Endothelial cell (in vitro differentiated cells): ENCODE measurements at places on chromosomes 16 and 17.

- H3K4me3 ChIP-seq = no peak overlapping the region
- peaks cover 1% of the 10 kb centered on the region for H3K27me3 ChIP-seq
- no peaks in the 10 kb centered on the region for H3K4me1 ChIP-seq
- H3K36me3 ChIP-seq = no peaks in the 10 kb centered on the region
These were observed 137.4 kb upstream of the COX10 start for GRCh38 chr17:13931800-13932460.

GRCh38 chr17:59300941-59301340, 30.5 kb upstream of the YPEL2 start:
- no peaks in the 10 kb centered on the region for H3K4me1 ChIP-seq
- H3K27ac ChIP-seq = no peak overlapping the region
- no peaks in the 10 kb centered on the region for H3K27me3 ChIP-seq
- no peaks in the 10 kb centered on the region for H3K36me3 ChIP-seq

GRCh38 chr17:82241183-82241925, 12.5 kb downstream of the SLC16A3 start:
- no peak overlapping the region for H3K4me3 ChIP-seq
- no peak overlapping the region for H3K27ac ChIP-seq
- H3K27me3 ChIP-seq = peaks cover 21% of the 10 kb centered on the region
- DNase-seq = no peak
- H3K36me3 ChIP-seq = peaks cover 31% of the 10 kb centered on the region

DNA sequence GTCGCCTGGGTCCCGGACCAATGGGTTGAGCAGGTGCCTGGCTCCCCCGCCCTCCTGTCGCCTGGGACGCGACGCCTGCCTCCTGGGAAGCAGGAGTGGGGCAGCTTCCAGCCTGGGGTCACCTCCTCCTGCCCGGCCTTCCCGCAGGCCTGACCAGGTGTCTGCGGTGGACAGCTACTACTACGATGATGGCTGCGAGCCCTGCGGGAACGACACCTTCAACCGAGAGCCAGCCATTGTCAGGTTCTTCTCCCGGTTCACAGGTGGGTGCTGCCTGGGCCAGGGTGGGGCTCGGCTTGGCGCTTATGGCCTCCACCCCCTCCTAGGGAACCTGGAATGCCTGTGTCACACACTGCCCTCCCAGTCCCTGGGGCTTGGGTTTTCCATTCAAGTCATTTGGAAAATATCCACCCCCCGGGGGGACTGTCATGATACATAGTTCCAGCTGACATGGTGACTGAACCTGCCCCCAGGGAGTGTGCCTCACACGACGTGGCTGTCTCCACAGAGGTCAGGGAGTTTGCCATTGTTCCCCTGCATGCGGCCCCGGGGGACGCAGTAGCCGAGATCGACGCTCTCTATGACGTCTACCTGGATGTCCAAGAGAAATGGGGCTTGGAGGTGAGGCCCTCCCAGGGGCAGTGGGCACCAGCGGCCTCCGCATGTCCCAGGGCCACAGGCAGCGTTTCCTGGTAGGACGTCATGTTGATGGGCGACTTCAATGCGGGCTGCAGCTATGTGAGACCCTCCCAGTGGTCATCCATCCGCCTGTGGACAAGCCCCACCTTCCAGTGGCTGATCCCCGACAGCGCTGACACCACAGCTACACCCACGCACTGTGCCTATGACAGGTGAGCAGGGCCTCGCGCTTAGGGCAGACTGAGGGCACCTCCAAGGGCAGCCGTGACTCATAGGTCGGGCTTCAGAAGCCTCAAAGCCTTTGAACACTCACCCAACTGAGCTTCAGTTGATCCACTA, 2.3 kb downstream of the DNASE1 start:
- no peak overlapping the region for H3K27ac ChIP-seq
- no peaks in the 10 kb centered on the region for H3K4me1 ChIP-seq
- H3K4me3 ChIP-seq = no peak overlapping the region
- peaks cover 37% of the 10 kb centered on the region for H3K36me3 ChIP-seq

GRCh38 chr16:81734632-81735434, 44.3 kb upstream of the PLCG2 start:
- peak overlapping the region; percentile 22 for H3K27ac ChIP-seq
- H3K4me1 ChIP-seq = peaks cover 16% of the 10 kb centered on the region
- no peaks in the 10 kb centered on the region for H3K36me3 ChIP-seq
- no peak overlapping the region for H3K4me3 ChIP-seq
- no peak for DNase-seq

DNA sequence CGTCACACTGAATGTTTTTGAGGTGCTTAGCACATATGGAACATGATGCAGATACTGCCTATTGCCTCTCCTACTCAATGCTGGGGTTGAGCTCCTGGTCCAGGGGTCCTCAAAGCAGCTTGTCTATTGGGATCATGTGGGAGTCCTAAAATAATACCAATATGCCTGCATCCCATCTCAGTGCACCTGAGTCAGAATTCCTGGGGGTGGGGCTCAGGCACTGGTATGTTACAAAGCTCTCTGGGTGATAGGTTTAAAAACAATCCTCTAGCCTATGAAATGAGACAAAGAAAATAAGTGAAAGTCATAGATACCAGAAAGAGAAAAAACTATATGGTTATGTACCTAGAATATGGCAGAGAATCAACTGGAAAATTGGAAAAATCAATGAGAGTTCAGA, 156.6 kb upstream of the NLRP1 start:
- no peaks in the 10 kb centered on the region for H3K4me1 ChIP-seq
- H3K36me3 ChIP-seq = no peaks in the 10 kb centered on the region
- no peaks in the 10 kb centered on the region for H3K27me3 ChIP-seq
- no peak for DNase-seq
- no peak overlapping the region for H3K4me3 ChIP-seq

DNA sequence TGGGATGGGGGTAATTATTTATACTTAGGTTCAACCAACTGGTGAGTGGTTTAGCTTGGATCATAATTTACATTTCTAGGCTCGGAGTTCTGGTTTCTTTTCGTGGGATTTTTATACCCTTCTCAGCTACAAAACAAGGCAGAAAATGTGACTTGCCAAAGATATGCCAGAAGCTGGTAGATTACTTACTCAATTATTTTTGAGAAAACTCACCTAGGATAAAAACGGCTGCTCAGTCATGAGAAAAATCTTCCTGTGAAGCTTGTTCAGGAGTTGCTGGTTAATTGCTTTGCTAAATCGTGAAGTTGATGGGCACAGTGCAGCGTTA, 1.1 kb downstream of the NDEL1 start:
- H3K4me3 ChIP-seq = peak overlapping the region; percentile 97
- peaks cover 14% of the 10 kb centered on the region for H3K36me3 ChIP-seq
- H3K27ac ChIP-seq = peak overlapping the region; percentile 94
- no peak for DNase-seq

- peak overlapping the region; percentile 86 for H3K4me3 ChIP-seq
- H3K36me3 ChIP-seq = peaks cover 4% of the 10 kb centered on the region
- peaks cover 2% of the 10 kb centered on the region for H3K27me3 ChIP-seq
- no peak overlapping the region for H3K27ac ChIP-seq
These were observed 1.8 kb downstream of the KIAA0513 start for GRCh38 chr16:85029408-85029784.

DNA sequence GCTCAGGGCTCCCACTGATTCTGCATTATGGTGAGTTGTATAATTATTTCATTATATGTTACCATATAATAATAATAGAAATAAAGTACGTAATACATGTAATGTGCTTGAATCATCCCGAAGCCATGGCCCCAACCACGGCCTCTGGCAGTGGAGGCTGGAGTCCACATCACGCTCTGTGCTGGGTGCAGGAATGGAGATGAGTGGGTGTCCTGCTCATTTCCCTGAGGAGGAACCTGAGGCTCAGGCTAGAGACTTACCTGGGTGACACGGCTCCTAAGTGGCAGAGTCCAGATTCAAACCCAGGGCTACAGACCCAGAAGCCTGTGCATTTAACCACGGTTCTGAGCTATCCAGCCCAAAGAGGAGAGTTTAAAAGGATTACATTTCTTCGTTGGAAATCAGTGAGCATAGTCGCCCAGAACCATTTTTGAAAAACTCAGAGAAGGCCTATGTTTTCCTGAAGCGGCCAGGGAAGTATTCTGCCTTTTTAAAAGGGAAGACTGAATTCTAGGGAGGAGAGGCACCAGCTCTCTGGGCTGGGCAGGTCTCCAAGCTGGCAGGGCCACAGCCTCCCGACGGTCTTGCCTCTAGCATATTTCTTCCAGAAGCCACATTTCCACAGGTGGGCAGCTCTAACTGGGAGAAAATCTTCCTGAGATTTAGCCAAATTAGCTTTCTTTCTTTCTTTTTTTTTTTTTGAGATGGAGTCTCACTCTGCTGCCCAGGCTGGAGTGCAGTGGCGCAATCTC, 6.7 kb downstream of the IL4R start:
- H3K27ac ChIP-seq = no peak overlapping the region
- no peak for DNase-seq
- H3K4me3 ChIP-seq = no peak overlapping the region
- H3K27me3 ChIP-seq = peaks cover 1% of the 10 kb centered on the region

DNA sequence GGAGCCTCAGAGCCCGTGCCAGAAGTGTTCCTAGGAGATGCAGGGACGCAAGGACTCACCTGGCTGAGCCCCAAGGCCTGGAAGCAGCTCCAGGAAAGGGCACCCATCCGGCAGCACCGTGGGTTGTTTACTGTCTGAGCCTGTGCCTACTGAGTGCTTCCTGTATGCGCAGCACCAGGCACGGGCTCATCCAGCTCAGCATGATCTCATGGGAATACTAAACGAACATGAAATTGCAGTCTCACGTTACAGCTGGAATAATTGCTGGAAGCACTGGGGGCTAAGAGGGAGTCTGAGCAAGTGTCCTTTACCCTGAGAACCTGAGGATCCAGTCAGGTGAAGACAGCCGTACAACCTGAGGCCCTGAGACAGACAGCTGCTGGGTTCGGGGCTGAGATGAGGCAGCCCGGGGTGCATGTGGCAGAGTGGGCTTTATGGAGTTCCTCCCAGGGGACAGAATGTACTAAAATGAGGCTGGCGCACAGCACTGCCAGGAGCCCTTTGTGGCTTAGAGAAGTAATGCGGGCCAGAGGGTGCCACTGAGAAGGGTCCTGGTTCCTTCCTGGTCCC, 5.4 kb downstream of the CTRL start:
- H3K27me3 ChIP-seq = peaks cover 6% of the 10 kb centered on the region
- no peaks in the 10 kb centered on the region for H3K36me3 ChIP-seq
- peaks cover 16% of the 10 kb centered on the region for H3K4me1 ChIP-seq
- no peak for DNase-seq
- peak overlapping the region; percentile 25 for H3K4me3 ChIP-seq
- peak overlapping the region; percentile 42 for H3K27ac ChIP-seq

GRCh38 chr17:68036304-68037147, 991 bp downstream of the KPNA2 start:
- DNase-seq = no peak
- H3K4me1 ChIP-seq = peaks cover 9% of the 10 kb centered on the region
- peaks cover 3% of the 10 kb centered on the region for H3K27me3 ChIP-seq
- H3K36me3 ChIP-seq = peaks cover 9% of the 10 kb centered on the region

DNA sequence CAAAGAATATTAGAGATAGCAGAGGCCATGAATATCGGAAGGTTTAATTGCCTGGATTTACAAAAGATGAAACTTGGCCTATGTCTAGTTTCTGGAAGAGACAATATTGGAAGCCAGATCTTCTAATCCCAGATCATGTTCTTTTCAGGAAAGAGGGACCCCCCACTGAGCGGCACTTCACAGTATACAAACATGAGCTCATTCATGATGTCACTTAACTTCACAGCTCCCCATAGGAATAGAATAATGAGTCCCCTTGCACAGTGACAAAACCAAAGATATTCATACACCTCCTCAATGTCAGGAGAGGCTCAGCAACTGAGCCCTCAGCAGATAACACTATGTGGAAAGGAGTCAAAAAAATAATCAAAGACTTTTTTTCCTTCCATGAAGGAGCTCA, 147.5 kb downstream of the CDH11 start:
- no peak overlapping the region for H3K27ac ChIP-seq
- peaks cover 2% of the 10 kb centered on the region for H3K27me3 ChIP-seq
- peaks cover 7% of the 10 kb centered on the region for H3K36me3 ChIP-seq
- no peak for DNase-seq

DNA sequence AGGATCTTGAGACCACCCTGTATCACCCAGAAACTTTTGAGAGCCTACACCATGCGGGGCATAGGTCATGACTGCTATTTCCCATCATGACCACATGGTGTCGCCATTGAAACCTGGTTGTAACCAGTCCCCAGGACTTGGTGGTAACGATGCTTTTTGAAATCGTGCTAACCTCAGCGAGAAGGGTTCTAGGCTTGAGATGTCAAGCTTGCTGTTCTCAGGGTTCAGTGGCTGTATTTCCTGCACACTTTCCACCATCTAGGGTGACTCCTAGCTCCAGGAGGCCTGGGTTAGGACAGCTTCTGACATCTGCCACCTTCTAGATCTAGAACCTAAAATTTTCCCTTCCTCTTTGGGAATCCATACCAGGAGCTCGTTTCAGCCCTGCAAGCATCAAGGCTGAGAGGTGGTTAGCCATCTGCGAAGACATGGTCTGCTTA, 13.0 kb upstream of the SPNS3 start:
- H3K27me3 ChIP-seq = no peaks in the 10 kb centered on the region
- H3K4me3 ChIP-seq = no peak overlapping the region
- no peak overlapping the region for H3K27ac ChIP-seq
- DNase-seq = peak; percentile 51

- H3K36me3 ChIP-seq = no peaks in the 10 kb centered on the region
- peaks cover 6% of the 10 kb centered on the region for H3K4me1 ChIP-seq
- no peak overlapping the region for H3K27ac ChIP-seq
- DNase-seq = no peak
- no peak overlapping the region for H3K4me3 ChIP-seq
These were observed 11.8 kb upstream of the CIBAR2 start for GRCh38 chr16:85123891-85124635.

GRCh38 chr17:55336426-55336825, 71.7 kb downstream of the HLF start:
- H3K27ac ChIP-seq = no peak overlapping the region
- DNase-seq = no peak
- H3K4me3 ChIP-seq = no peak overlapping the region

- H3K4me3 ChIP-seq = no peak overlapping the region
- H3K27ac ChIP-seq = no peak overlapping the region
- no peaks in the 10 kb centered on the region for H3K27me3 ChIP-seq
- no peaks in the 10 kb centered on the region for H3K36me3 ChIP-seq
These were observed 18.6 kb downstream of the DYNLRB2 start for GRCh38 chr16:80559369-80559768.

DNA sequence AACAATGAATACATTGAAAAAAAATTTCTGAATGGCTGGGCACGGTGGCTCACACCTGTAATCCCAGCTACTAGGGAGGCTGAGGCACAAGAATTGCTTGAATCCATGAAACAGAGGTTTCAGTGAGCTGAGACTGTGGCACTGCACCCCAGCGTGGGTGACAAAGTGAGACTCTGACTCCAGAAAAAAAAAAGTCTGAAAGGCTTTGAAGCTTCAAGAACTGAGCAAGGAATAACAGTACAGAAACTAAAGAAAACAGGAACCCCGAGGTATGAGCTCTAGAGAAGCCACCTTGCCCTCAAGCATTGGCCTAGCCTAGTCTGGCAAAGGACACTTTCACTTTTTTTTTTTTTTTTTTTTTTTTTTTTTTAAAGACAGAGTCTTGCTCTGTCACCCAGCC, 45.0 kb downstream of the TEX2 start:
- peaks cover 47% of the 10 kb centered on the region for H3K4me1 ChIP-seq
- H3K36me3 ChIP-seq = peaks cover 8% of the 10 kb centered on the region
- no peak for DNase-seq
- no peaks in the 10 kb centered on the region for H3K27me3 ChIP-seq
- H3K27ac ChIP-seq = no peak overlapping the region

- H3K27me3 ChIP-seq = peaks cover 9% of the 10 kb centered on the region
- no peak for DNase-seq
- H3K36me3 ChIP-seq = peaks cover 4% of the 10 kb centered on the region
- peaks cover 58% of the 10 kb centered on the region for H3K4me1 ChIP-seq
These were observed 21.3 kb downstream of the CA4 start for GRCh38 chr17:60170835-60171752.
